ENCODE measurements at places on chromosomes 6 and 20. TPM values are rescaled to one million over a fixed set of nuclear protein-coding genes. Genes with fewer than 3 reads are reported as not detected.

The ADGRG6 gene
- 2.1 TPM for total RNA-seq

The SLC17A1 gene
- not detected for total RNA-seq

The HSPA1A gene
- total RNA-seq = 133 TPM

The CFB gene
- total RNA-seq = 49.7 TPM

The C20orf144 gene
- not detected for total RNA-seq

The SUMO4 gene
- 1.2 TPM for total RNA-seq

The FRK gene
- total RNA-seq = 1.6 TPM

The RUNX2 gene
- total RNA-seq = 3.1 TPM

The BMP2 gene
- total RNA-seq = 10.3 TPM

The SLC17A2 gene
- not detected for total RNA-seq

The TTI1 gene
- 19.2 TPM for total RNA-seq

The KCNQ5 gene
- total RNA-seq = 7.8 TPM

The SPATA25 gene
- total RNA-seq = 0.65 TPM

The CST5 gene
- not detected for total RNA-seq

The VSX1 gene
- total RNA-seq = not detected

The BTN1A1 gene
- total RNA-seq = not detected

All from smooth muscle cell of the pulmonary artery (primary cell).